ENCODE measurements at places on chromosomes 4 and X. TPM values are rescaled to one million over a fixed set of nuclear protein-coding genes. Genes with fewer than 3 reads are reported as not detected.
A peak's percentile ranks its signal among the peaks of the same experiment; 100 is the strongest.

GRCh38 chr4:45663003-45663402, 460.9 kb downstream of the GABRG1 start:
- no peaks in the 10 kb centered on the region for H3K27me3 ChIP-seq
- H3K4me3 ChIP-seq, result no peak overlapping the region
- no peak overlapping the region for H3K27ac ChIP-seq
- peak; percentile 13 for DNase-seq
- peaks cover 6% of the 10 kb centered on the region for H3K4me1 ChIP-seq
- H3K36me3 ChIP-seq, result no peaks in the 10 kb centered on the region

DNA sequence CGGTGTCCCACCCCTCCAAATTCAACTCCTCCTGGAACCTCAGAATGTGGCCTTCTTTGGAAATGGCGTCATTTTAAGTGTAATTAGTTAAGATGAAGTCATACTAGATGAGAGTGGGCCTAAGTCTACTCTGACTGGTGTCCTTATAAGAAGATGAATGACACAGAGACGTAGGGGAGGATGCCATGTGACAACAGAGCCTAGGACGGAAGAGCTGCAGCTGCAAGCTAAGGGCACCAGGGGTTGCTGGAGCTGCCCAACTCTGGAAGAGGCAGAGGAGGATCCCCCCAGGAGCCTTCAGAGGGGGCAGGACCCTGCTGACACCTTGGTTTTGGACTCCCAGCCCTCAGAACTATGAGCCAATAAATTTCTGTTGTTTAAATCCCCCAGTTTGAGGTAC, 115.1 kb downstream of the STK32B start:
- H3K36me3 ChIP-seq, result no peaks in the 10 kb centered on the region
- no peak overlapping the region for H3K4me3 ChIP-seq
- DNase-seq, result no peak

DNA sequence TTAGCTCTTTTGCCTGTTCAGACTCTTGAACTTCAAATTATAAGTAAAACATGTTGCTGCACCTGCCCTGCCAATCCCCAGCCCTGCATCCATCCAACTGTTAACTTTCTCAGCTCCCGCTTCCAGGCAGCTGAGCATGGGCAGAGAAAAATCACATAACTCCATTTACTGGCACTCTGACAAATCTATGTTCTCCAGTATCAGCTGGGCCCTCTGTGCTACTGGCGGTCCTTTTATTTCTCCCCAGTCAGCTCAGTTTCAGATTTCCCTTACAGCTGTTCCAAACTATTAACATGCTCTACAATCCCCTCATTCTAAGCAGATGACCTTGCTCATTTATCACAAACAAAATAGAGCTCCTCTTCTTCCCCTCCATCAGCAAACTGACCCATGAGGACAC, 240.4 kb upstream of the TET2 start:
- DNase-seq, result no peak
- H3K4me1 ChIP-seq, result peaks cover 10% of the 10 kb centered on the region
- H3K27ac ChIP-seq, result no peak overlapping the region
- H3K27me3 ChIP-seq, result peaks cover 56% of the 10 kb centered on the region
- H3K36me3 ChIP-seq, result no peaks in the 10 kb centered on the region
- H3K4me3 ChIP-seq, result no peak overlapping the region

GRCh38 chr4:1215141-1216075, 33.5 kb downstream of the CTBP1 start:
- H3K27ac ChIP-seq, result no peak overlapping the region
- H3K36me3 ChIP-seq, result no peaks in the 10 kb centered on the region
- no peaks in the 10 kb centered on the region for H3K27me3 ChIP-seq
- no peaks in the 10 kb centered on the region for H3K4me1 ChIP-seq
- no peak overlapping the region for H3K4me3 ChIP-seq
- no peak for DNase-seq

- no peak overlapping the region for H3K4me3 ChIP-seq
- H3K27me3 ChIP-seq, result no peaks in the 10 kb centered on the region
- H3K27ac ChIP-seq, result no peak overlapping the region
- no peaks in the 10 kb centered on the region for H3K36me3 ChIP-seq
- H3K4me1 ChIP-seq, result no peaks in the 10 kb centered on the region
Observed at GRCh38 chr4:177033135-177033534, 240.4 kb upstream of the VEGFC start.

- no peaks in the 10 kb centered on the region for H3K27me3 ChIP-seq
- DNase-seq, result no peak
- H3K4me3 ChIP-seq, result peak overlapping the region; percentile 93
- H3K4me1 ChIP-seq, result peaks cover 12% of the 10 kb centered on the region
Observed at GRCh38 chr4:56388306-56388705, 1.0 kb upstream of the AASDH start.

DNA sequence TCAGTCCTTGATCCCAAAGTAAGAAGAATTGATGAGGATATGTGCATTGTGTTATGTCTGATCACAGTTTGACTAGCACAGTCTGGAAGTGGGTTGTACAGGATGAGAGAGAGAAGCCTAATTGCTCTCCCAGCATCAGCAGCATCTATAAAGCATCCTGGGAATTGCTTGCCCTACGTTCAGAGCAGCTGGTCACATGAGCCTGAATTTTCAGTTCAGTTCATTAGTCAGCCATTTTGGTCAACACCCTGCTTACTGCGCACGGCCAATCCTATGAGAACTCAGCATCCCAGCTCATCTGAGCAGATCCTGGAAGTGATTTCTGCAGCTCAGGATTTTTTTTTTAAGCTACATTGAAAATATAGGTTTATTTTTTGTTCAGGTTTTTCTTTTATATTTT, at the start of gene RUFY3:
RUFY3 (plus strand) TSS at position 218 of the 400 bp plus-strand sequence. CDS start 610 bp downstream, outside the sequence.
- no peak within 1 kb of the TSS for H3K27ac ChIP-seq
- no peaks in the 10 kb centered on the region for H3K36me3 ChIP-seq
- H3K27me3 ChIP-seq, result no peaks in the 10 kb centered on the region
- peaks cover 14% of the 10 kb centered on the region for H3K4me1 ChIP-seq
- peak within 1 kb of the TSS; percentile 0 for H3K4me3 ChIP-seq

DNA sequence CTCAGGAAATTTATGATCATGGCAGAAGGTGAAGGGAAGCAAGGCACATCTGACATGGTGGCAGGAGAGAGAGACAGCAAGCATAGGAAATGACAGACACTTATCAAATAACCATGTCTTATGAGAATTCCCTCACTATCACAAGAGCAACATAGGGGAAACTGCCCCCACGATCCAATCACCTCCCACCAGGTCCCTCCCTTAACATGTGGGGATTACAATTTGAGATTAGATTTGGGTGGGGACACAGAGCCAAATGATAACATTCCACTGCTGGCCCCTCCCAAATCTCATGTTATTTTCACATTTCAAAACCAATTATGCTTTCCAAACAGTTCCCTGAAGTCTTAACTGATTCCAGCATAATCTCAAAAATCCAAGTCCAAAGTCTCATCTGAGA, 8.2 kb upstream of the TMA16 start:
- no peak for DNase-seq
- H3K27me3 ChIP-seq, result no peaks in the 10 kb centered on the region
- no peak overlapping the region for H3K4me3 ChIP-seq
- no peaks in the 10 kb centered on the region for H3K4me1 ChIP-seq
- no peak overlapping the region for H3K27ac ChIP-seq

- no peak overlapping the region for H3K4me3 ChIP-seq
- H3K27ac ChIP-seq, result no peak overlapping the region
- H3K27me3 ChIP-seq, result no peaks in the 10 kb centered on the region
Observed at GRCh38 chrX:31036895-31037294, 34.9 kb downstream of the FTHL17 start.

- no peak overlapping the region for H3K4me3 ChIP-seq
- no peaks in the 10 kb centered on the region for H3K36me3 ChIP-seq
- DNase-seq, result no peak
- no peak overlapping the region for H3K27ac ChIP-seq
- no peaks in the 10 kb centered on the region for H3K27me3 ChIP-seq
Observed at GRCh38 chrX:40418146-40418812, 162.5 kb upstream of the ATP6AP2 start.

DNA sequence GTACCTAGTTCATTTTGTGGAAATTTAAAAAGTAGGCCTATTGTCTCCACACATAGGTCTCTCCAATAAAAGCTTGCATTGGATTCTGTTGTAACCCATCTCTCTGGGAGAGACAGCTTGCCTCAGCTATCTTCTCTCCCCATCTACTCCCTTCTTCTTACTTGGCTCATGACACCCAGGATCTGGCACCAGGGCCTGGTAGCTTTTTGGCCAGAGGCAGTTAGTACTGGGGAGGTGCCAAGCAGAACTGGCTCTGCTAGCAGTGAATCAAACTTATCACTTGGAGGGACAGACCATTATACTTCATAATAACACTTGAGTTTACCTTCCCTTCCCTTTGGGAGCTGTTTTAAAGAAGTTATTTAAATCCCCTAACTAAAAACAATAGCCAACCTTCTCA, 31.8 kb downstream of the PLAC1 start:
- no peak overlapping the region for H3K27ac ChIP-seq
- H3K4me1 ChIP-seq, result no peaks in the 10 kb centered on the region
- no peaks in the 10 kb centered on the region for H3K36me3 ChIP-seq
- H3K27me3 ChIP-seq, result no peaks in the 10 kb centered on the region
- no peak for DNase-seq

DNA sequence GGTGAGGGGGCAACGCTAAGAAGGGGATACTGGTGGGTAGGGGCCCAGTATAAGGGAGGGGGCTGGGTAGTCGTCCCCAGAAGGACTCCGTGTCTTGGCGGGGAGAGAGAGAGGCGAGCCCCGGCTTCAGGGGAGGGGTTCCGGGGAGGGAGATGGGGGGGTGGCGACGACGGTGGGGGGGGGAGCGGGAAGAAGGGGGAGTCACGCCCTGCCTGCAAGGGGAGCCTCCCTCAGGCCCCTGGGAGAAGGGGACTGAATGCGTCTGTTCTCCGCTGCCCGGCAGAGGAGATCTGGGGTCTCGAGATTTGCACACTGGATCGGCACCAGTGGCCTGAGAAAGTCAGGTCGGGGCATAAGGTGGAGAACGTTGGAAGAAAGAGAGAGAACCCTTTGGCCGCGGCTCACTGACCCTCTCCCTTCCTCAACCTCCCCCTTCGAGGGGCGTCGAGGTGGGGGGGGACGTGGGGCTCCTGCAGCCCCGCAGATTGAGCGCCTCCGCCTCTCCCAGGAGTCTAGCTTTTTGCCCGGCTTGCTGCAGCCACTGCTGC, 609 bp upstream of the BCORL1 start:
- H3K4me3 ChIP-seq, result no peak overlapping the region
- H3K27ac ChIP-seq, result no peak overlapping the region
- no peaks in the 10 kb centered on the region for H3K4me1 ChIP-seq
- H3K36me3 ChIP-seq, result no peaks in the 10 kb centered on the region

DNA sequence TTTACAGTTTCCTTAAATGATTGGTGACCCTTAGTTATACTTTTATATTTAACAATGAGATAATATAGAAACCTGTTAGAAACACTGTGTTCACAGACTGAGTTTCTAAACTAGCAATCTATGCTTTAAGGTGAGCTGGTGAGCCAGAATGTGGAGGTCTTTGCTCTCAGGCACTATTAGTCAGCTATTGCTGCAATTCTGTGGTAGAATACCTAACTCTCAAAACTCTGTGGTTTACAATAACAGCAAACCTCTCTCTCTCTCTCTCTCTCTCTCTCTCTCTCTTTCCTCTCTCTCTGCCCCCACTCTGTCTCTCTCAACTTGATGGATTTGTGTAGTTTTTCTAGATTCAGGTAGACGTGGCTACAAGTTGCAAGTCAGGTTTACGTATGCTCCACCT, 17.6 kb upstream of the LCORL start:
- no peak overlapping the region for H3K27ac ChIP-seq
- no peak for DNase-seq
- no peaks in the 10 kb centered on the region for H3K36me3 ChIP-seq
- H3K4me3 ChIP-seq, result no peak overlapping the region

- H3K36me3 ChIP-seq, result no peaks in the 10 kb centered on the region
- no peak for DNase-seq
- no peak overlapping the region for H3K4me3 ChIP-seq
- no peaks in the 10 kb centered on the region for H3K4me1 ChIP-seq
Observed at GRCh38 chrX:65813245-65813644, 145.8 kb downstream of the MSN start.

DNA sequence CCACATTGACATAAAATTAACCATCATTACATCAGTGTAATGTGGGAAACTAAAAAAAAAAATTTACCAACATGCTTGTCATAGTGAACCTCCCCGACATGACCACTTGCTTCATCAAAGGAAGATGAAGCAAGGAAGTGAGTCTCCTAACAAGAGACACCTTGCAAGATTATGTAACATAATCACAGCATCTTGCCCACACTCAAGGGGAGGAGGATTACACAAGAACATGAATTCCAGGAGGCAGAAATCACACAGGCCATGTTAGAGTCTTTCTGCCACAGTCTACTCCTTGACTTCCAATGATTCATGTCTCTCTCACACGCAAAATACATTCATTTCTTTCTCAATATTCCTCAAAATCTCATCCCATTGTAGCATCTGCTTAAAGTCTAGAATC, 93.3 kb downstream of the AKAP4 start:
- no peak for DNase-seq
- no peaks in the 10 kb centered on the region for H3K27me3 ChIP-seq
- no peaks in the 10 kb centered on the region for H3K4me1 ChIP-seq
- no peaks in the 10 kb centered on the region for H3K36me3 ChIP-seq

GRCh38 chr4:76892601-76893000, 5.3 kb downstream of the SOWAHB start:
- peaks cover 7% of the 10 kb centered on the region for H3K4me1 ChIP-seq
- no peak for DNase-seq
- H3K27me3 ChIP-seq, result peaks cover 68% of the 10 kb centered on the region
- no peak overlapping the region for H3K27ac ChIP-seq

- H3K4me3 ChIP-seq, result no peak overlapping the region
- DNase-seq, result no peak
- peaks cover 13% of the 10 kb centered on the region for H3K4me1 ChIP-seq
- no peak overlapping the region for H3K27ac ChIP-seq
- H3K27me3 ChIP-seq, result no peaks in the 10 kb centered on the region
Observed at GRCh38 chr4:38322714-38323113, 341.3 kb upstream of the KLF3 start.

GRCh38 chr4:159435561-159436023, 332.7 kb downstream of the RAPGEF2 start:
- no peak overlapping the region for H3K27ac ChIP-seq
- H3K4me1 ChIP-seq, result peaks cover under 1% of the 10 kb centered on the region
- no peaks in the 10 kb centered on the region for H3K27me3 ChIP-seq

DNA sequence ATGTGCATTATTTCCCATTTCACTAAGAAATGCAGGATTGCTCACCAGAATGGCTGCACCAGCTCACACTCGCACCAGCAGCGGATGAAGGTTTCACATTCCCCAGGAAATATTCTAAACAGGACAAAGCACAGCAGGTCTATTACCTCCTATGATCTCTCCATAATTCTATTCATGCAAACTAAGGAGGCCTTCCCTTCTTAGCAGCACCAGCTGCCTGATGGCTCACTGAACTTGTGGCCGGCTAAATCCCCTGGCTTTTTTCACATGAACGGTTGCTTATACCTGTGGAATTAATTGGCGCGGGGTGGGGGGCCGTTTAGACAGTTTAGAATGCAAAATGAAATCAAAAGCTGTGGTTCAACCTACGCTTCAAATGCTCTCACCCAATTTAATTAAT, 73.5 kb upstream of the SRD5A3 start:
- no peaks in the 10 kb centered on the region for H3K27me3 ChIP-seq
- no peak overlapping the region for H3K4me3 ChIP-seq
- DNase-seq, result no peak
- no peaks in the 10 kb centered on the region for H3K4me1 ChIP-seq
- no peaks in the 10 kb centered on the region for H3K36me3 ChIP-seq
- H3K27ac ChIP-seq, result no peak overlapping the region

Gene TSPAN7
- total RNA-seq, result 8.6 TPM

Gene DDX60
- 7.8 TPM for total RNA-seq

Gene MAGEA12
- not detected for total RNA-seq

Gene EPHA5
- not detected for total RNA-seq

Gene CYLC1
- total RNA-seq, result not detected

Gene PLXNB3
- 0.25 TPM for total RNA-seq

Gene DCHS2
- 0.43 TPM for total RNA-seq

Gene ADGRG4
- not detected for total RNA-seq

Gene ARX
- 5.3 TPM for total RNA-seq

All from neural progenitor cell (in vitro differentiated cells).